Activated naive CD8-positive, alpha-beta T cell treated with anti-CD3 and anti-CD28 coated beads, Interleukin-2, amount 10 ng/mL, durations not matched to agents 7 days and 5 days (primary cell): ENCODE measurements at places on chromosomes 1 and 21. TPM values are rescaled to one million over a fixed set of nuclear protein-coding genes. Genes with fewer than 3 reads are reported as not detected.

DNA sequence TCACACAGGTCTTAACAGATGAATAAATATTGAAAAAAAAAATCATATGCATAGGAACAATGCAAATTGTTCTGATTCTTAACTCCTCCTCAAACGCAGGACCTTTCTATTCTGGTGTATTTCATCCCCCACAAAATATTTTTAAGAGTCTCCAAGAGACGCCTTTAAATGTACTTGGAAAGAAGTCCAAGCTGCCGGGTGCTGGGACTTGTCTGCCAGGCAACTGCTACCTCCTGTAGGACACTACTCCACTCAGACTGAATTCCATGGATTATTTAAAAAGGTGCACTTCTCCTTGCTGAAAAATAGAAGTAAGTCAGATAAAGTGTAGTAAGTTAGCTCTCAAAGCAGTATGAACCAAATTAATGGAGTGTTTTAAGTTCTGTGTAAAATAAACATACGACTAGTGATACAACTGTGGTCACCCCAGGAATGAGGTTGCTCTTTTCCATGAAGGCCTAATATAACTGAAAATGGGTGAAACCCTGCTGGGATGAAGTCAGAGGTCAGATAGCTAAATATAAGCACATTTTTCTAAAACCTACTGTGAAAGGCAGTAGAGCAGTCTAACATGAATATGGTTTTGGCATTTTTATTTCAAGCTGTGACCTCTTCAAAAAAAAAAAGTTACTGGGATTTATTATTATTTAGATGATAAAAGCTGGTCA is 189.2 kb upstream of the PBX1 start:
- H3K4me1 ChIP-seq: no peaks in the 10 kb centered on the region
- no peak overlapping the region for H3K27ac ChIP-seq
- no peak for DNase-seq
- H3K27me3 ChIP-seq: no peaks in the 10 kb centered on the region
- no peaks in the 10 kb centered on the region for H3K36me3 ChIP-seq

- H3K4me3 ChIP-seq: no peak overlapping the region
- peaks cover 20% of the 10 kb centered on the region for H3K4me1 ChIP-seq
- no peaks in the 10 kb centered on the region for H3K36me3 ChIP-seq
- H3K27me3 ChIP-seq: no peaks in the 10 kb centered on the region
Observed at GRCh38 chr1:36446746-36447145, 3.5 kb downstream of the OSCP1 start.

Gene SRGAP2
- total RNA-seq: 79.7 TPM

Gene DNAI4
- total RNA-seq: 3.1 TPM

Gene SYT14
- not detected for total RNA-seq

DNA sequence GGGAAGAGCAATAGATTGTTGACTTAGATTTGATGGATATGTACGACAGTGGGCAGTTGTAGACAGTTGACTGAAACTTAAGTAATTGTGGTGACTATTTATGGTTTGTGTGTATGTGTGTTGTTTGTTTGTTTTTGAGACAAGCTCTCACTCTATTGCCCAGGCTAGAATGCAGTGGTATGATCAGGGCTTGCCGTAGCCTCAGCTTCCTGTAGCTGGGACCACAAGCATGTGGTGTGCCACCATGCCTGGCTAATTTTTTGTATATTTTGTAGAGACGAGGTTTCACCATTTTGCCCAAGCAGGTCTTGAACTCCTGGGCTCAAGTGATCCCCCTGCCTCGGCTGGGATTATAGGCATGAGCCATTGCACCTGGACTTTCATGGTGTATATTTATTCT is 9.8 kb downstream of the SDHC start:
- H3K4me3 ChIP-seq: peak overlapping the region; percentile 42
- peak; percentile 46 for DNase-seq
- H3K27ac ChIP-seq: peak overlapping the region; percentile 61
- H3K4me1 ChIP-seq: peaks cover 8% of the 10 kb centered on the region

DNA sequence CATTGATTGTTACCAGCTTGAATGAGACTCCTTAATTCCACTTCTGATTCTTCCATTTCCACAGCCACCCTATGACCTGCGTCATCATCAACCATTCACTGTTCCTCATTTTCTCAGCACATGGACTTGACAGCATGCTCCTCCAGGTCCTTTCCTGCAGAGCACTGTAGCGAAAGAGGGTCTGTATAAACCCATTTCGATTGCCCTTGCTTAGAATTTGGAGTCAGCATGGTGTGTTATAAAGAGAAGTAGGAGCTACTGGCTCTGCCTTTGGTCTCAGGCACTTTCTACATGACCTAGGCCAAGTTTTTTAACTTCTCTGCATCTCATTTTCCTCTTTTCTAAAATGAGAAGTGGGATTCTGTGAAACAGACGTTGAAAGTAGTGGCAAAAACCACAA is 133.8 kb downstream of the AK5 start:
- H3K36me3 ChIP-seq: peaks cover 15% of the 10 kb centered on the region
- no peak for DNase-seq
- no peaks in the 10 kb centered on the region for H3K27me3 ChIP-seq
- peaks cover 16% of the 10 kb centered on the region for H3K4me1 ChIP-seq
- no peak overlapping the region for H3K4me3 ChIP-seq

Gene CD34
- total RNA-seq: not detected

Gene COL8A2
- total RNA-seq: 0.17 TPM

Gene HIVEP3
- total RNA-seq: 10.1 TPM

DNA sequence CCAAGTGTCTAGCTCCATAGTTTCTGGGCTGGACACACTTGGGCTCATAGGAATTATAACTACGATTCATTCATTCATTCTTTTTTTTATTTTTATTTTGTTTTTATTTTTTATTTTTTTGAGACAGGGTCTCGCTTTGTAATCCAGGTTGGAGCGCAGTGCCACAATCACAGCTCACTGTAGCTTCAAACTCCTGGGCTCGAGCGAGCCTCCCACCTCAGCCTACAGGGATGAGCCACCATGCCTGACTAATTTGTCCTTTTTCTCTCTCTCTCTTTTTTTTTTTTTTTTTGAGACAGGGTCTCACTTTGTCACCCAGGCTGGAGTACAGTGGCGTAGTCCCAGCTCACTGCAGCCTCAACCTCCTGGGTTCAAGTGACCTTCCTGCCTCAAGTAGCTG is 42.3 kb downstream of the KCNAB2 start:
- H3K27me3 ChIP-seq: no peaks in the 10 kb centered on the region
- H3K4me1 ChIP-seq: no peaks in the 10 kb centered on the region
- no peak overlapping the region for H3K27ac ChIP-seq
- DNase-seq: no peak
- H3K36me3 ChIP-seq: peaks cover 10% of the 10 kb centered on the region

Gene GSTM1
- total RNA-seq: not detected

DNA sequence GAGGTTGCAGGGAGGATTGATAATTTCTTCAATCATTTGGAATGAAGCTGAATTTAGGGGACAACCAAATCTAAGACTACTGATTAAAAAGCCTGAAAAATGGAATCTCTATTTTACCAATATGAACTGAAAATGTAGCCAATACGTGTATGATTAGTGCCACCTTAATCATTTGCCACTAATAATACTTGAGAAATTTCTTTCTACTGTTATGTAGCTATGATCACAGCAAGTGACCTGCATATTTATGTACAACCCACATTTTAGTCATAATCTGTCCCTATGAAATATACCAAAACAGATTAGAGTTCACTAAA is 6.5 kb downstream of the COLGALT2 start:
- H3K4me3 ChIP-seq: no peak overlapping the region
- no peak overlapping the region for H3K27ac ChIP-seq
- no peaks in the 10 kb centered on the region for H3K36me3 ChIP-seq
- DNase-seq: no peak
- peaks cover 3% of the 10 kb centered on the region for H3K4me1 ChIP-seq
- peaks cover 62% of the 10 kb centered on the region for H3K27me3 ChIP-seq

GRCh38 chr1:207882692-207883091 is 28.2 kb downstream of the CD34 start:
- no peaks in the 10 kb centered on the region for H3K27me3 ChIP-seq
- no peaks in the 10 kb centered on the region for H3K36me3 ChIP-seq
- DNase-seq: no peak
- H3K27ac ChIP-seq: peak overlapping the region; percentile 96
- peaks cover 38% of the 10 kb centered on the region for H3K4me1 ChIP-seq
- H3K4me3 ChIP-seq: peak overlapping the region; percentile 83

GRCh38 chr1:53076165-53076564 is 14.2 kb downstream of the PODN start:
- H3K4me3 ChIP-seq: no peak overlapping the region
- H3K4me1 ChIP-seq: no peaks in the 10 kb centered on the region
- peak; percentile 22 for DNase-seq
- no peak overlapping the region for H3K27ac ChIP-seq
- H3K36me3 ChIP-seq: no peaks in the 10 kb centered on the region

Gene LRRC3
- total RNA-seq: 3.5 TPM

DNA sequence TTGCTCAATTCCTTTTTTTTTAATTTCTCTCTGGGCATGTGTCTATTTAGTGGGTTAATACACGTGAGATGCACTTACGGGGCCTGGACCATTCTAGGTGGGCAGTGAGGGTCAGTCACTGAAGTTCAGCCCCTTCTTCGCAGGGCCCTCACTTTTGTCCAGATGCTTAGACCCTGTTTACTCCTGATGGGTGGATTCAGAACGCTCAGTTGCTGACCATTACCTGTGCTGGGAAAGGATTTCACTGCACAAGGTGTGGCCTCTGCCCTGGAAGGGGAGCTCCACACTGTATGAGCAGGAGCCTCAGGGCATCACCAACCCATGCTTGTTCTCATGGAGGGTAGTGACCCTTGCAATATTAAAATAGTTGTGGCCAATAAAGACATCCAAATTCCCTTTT is 4.5 kb downstream of the PRAMEF12 start:
- H3K27me3 ChIP-seq: peaks cover 6% of the 10 kb centered on the region
- H3K4me3 ChIP-seq: no peak overlapping the region
- no peaks in the 10 kb centered on the region for H3K4me1 ChIP-seq
- no peaks in the 10 kb centered on the region for H3K36me3 ChIP-seq

DNA sequence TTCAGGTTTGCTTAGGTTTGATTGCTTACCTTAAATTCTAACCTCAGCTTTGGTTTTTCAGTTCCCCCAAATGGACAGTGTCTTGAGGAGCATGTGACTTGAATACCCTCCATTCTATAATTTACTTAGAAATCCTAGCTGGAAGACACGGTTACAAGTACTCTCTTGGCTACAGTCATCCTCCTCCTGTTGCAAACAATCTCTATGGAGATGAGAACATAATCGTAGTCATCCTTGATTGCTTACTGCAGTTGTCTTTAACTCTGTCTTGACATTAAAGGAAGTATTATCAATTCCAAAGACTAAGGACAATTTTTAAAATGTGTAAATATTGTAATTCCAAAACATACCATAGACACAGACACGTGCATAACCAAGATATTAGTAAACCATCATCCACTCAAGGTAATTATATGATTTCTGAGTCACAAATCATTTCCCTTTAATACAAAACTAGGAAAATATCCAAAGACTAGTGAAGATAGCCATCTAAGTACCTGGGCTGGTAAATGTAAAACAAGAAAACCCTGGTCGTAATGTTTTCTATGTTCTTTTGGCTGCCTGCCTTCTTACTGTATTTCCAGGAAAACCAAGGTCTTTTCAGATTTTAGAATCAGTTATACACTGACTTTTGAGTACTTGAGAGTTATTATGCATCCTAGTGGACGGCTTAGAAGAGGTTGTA is 149.9 kb downstream of the CHRM3 start:
- no peak for DNase-seq
- peaks cover 2% of the 10 kb centered on the region for H3K27me3 ChIP-seq
- H3K4me1 ChIP-seq: no peaks in the 10 kb centered on the region
- H3K27ac ChIP-seq: no peak overlapping the region

GRCh38 chr1:151199873-151200581 is 1.7 kb downstream of the PIP5K1A start:
- H3K27me3 ChIP-seq: peaks cover 3% of the 10 kb centered on the region
- peaks cover 32% of the 10 kb centered on the region for H3K4me1 ChIP-seq
- peak overlapping the region; percentile 95 for H3K27ac ChIP-seq
- peaks cover 9% of the 10 kb centered on the region for H3K36me3 ChIP-seq
- H3K4me3 ChIP-seq: peak overlapping the region; percentile 98
- DNase-seq: no peak

- DNase-seq: no peak
- H3K4me1 ChIP-seq: no peaks in the 10 kb centered on the region
- H3K27me3 ChIP-seq: no peaks in the 10 kb centered on the region
- H3K4me3 ChIP-seq: no peak overlapping the region
Observed at GRCh38 chr1:244878681-244879080, 14.3 kb upstream of the HNRNPU start.

DNA sequence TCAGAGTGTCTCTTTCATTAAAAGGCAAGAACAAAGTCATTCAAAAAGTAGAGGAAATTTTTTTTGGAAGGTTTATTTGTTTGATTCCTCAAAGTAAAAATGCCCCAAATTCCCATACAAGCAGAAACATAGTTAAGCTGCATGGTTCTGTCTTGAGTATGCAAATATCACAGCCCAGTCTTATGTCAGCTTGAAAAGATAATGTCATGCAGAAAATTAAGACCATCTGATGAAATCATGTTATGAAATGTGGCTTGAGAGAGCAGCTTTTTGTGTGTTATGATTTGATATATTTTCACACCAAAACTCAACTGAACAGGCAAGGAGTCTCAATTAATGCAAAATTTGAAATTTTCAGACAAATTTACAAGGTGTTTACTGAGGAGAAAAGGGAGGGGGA is 411.0 kb downstream of the LMO4 start:
- no peaks in the 10 kb centered on the region for H3K36me3 ChIP-seq
- no peaks in the 10 kb centered on the region for H3K27me3 ChIP-seq
- H3K4me3 ChIP-seq: no peak overlapping the region
- no peak overlapping the region for H3K27ac ChIP-seq
- DNase-seq: no peak

DNA sequence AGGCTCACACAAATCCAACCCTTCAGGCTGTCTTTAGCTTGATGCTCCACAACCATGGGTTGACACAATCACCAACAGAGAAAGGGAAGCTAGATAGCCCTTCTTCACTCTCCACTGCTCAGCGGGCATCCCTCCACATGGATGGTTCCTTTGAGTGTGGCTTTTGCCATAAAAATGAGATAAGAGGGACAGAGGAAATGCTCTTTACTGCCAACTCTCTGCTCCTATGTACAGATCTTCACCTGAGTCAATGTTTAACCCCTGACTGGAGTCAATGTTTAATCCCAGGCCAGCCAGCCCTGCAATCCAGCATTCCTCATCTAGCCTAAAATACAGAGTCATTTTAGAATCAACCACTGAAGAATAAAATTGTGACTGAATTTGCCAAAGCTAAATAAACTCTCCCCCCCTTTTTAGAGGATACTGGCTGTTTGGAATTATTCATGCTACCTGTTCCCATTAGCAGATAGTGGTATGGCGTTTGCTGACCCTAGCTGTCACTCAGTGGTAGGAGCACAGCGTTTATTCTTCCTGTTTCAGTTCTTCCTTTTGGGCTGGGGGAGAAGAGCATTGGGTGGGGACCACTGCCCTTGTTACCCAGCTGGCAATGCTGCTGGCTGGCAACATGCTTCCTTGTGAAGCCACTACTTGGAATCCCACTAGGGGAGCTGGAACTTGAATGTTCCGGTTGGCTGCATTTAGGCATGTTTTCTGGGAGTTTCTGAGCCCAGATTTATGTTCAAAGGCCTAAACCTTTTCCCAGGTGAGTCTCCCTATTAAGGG is 5.2 kb upstream of the PIGR start:
- H3K27me3 ChIP-seq: peaks cover 4% of the 10 kb centered on the region
- peaks cover 19% of the 10 kb centered on the region for H3K4me1 ChIP-seq
- H3K27ac ChIP-seq: no peak overlapping the region
- no peak overlapping the region for H3K4me3 ChIP-seq
- no peak for DNase-seq

- H3K27ac ChIP-seq: no peak overlapping the region
- H3K36me3 ChIP-seq: no peaks in the 10 kb centered on the region
- no peak overlapping the region for H3K4me3 ChIP-seq
- no peak for DNase-seq
Observed at GRCh38 chr1:102318104-102318806, 321.5 kb upstream of the OLFM3 start.
